ENCODE measurements at places on chromosomes 12 and 14.

GRCh38 chr12:117662620-117663395 is 301.4 kb upstream of the NOS1 start:
- no peak for DNase-seq

DNA sequence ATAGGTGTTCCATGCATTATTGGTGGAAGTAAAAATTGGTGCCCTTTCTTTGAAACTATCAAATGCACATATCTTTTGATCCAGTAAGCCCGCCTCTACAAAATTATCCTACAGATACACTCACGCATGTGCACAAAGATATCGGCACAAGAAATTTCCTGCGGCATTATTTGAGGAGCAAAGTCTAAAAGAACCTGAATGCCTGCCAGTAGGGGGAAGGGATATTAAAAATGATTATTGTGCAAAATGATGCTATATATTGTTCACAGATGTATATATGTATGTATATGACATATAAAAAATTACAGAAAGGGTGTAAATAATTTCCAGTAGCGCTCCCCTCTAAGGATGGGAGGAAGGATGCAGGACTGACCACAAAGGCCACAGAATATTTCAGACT is 24.7 kb upstream of the ADIPOR2 start:
- DNase-seq: no peak

- DNase-seq: no peak
Measured at GRCh38 chr12:91327131-91327530, 144.5 kb upstream of the DCN start.

GRCh38 chr14:68962681-68963080 is 16.4 kb downstream of the ACTN1 start:
- no peak for DNase-seq

GRCh38 chr12:52523824-52524223 is 3.6 kb upstream of the KRT5 start:
- peak; percentile 5 for DNase-seq

DNA sequence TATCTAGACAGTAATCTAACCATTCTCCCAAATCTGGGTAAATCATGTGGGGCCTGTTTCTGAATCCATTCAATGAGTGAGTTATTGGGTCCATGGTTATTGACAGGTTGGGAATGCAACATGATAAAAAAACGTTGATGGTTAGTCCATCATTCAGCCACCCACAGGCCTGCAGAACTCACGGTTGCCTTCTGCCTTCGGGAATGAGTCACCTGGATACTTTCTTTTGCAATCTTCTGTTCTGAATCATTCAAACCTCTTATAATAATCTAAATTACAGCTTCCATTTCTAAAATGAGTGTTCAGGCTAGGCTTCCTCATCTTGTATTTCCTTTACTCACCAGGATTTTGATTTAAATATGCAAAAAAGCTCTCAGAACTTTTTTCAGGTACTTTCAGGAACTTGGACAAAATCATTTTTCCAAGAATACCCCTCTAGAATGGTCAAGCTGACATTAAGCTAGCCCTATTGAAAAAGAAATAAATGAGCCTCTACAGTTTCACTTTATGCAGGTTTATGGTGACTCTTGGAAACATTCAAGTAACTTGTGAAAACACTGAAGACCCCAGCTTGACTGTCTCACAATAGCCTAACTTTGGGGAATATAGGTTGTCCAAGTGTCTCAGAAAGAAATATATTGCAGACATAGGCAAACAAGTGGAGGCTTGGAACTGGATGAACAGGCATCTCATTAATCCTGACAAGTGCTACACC is 94.4 kb downstream of the KCNK10 start:
- DNase-seq: no peak

DNA sequence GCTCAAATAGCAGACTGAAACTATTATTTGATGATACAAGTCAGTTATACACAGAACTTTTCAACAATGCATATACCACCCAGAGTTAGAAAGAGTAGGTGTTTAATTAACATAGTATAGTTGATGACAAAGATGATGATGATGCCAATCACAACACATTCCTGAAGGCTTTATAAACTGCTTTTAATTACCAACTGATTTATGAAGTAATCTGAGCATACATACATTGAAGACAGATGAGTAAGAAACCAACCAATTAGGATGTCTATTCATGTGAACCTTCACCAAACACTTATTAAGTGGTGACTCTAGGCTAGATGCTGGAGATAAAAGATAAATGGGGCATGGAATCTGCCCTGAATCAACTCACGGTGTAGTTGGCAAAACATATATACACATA is 600.9 kb upstream of the FLRT2 start:
- DNase-seq: no peak

GRCh38 chr14:79044894-79045624 is 874.9 kb downstream of the NRXN3 start:
- DNase-seq: no peak

DNA sequence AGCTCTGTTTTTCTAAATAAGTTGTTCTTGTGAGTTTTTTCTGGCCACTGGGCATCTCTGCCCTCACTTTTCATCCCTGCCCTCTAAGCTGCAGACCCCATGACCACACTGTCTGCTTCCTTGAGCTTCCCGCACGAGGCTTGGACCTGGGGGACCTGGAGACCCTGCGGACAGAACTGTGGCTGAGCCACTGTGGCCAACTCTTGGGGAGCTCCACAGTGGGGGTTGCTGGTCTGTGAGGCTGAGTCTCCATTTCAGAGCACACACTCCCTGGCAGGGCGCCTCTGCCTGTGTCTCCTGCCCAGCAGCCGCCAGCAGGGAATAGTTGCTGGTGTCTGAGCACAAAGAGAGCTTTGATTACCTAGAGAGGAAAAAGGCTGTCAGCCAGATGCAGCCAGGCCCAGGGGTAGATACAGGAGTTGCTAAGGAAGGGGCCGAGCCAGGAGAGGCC is 13.1 kb upstream of the RIN3 start:
- DNase-seq: no peak

- peak; percentile 92 for DNase-seq
Measured at GRCh38 chr12:108633534-108634248, at the start of gene SELPLG. TSS of gene SELPLG (minus strand) at chr12:108633894. CDS start at chr12:108624307, 9,587 bp downstream.

- no peak for DNase-seq
Measured at GRCh38 chr12:49932533-49933130, 17.9 kb upstream of the AQP2 start.

GRCh38 chr12:115973066-115973465 is 304.4 kb downstream of the MED13L start:
- no peak for DNase-seq

GRCh38 chr12:6198985-6199530 is 1.1 kb upstream of the CD9 start:
- no peak for DNase-seq

- DNase-seq: no peak
Measured at GRCh38 chr14:95544588-95544987, 9.7 kb downstream of the GLRX5 start.

DNA sequence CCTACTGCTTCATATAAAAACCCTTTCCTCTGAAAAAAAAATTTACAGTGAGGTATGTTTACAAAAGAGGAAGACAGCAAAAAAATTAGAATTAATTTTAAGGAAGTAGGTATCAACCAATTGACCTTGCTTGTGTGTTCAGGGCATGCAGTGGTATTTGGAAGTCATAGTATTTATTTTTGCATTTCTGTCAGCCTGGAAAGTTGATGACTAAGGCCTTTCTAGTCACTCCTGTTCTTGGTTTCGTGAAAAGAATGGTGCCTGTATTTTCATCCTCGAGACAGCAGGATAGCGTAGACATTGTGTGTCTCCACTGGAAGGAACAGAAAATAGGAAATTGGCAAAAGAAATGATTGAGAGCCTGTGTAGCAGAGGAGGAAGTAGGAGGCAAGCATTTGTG is 24.5 kb downstream of the SLC16A7 start:
- DNase-seq: no peak

- no peak for DNase-seq
Measured at GRCh38 chr12:3305904-3306619, 184.9 kb upstream of the PRMT8 start.

GRCh38 chr14:71078500-71078899 is 171.2 kb downstream of the PCNX1 start:
- no peak for DNase-seq

DNA sequence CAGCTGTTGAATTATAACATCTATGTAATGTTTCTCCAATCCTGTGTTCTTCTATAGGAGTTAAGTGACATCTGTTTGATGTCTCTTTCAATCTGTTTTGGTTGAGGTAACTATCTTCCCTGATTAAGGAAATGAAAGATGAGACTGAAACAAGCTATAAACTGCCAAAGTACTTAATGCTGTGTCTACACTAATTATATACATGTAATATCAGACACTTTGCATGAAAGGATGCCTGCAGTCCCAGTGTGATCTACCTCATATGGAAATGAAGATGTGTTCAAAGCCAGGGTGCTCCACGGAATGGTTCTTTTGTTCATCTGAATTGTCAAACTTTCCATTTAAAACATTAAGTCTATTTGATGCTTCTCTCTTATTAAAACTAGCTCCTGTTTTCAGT is 958.3 kb downstream of the GALC start:
- DNase-seq: no peak

GRCh38 chr14:68633131-68633991 is 159.5 kb downstream of the ZFP36L1 start:
- no peak for DNase-seq

DNA sequence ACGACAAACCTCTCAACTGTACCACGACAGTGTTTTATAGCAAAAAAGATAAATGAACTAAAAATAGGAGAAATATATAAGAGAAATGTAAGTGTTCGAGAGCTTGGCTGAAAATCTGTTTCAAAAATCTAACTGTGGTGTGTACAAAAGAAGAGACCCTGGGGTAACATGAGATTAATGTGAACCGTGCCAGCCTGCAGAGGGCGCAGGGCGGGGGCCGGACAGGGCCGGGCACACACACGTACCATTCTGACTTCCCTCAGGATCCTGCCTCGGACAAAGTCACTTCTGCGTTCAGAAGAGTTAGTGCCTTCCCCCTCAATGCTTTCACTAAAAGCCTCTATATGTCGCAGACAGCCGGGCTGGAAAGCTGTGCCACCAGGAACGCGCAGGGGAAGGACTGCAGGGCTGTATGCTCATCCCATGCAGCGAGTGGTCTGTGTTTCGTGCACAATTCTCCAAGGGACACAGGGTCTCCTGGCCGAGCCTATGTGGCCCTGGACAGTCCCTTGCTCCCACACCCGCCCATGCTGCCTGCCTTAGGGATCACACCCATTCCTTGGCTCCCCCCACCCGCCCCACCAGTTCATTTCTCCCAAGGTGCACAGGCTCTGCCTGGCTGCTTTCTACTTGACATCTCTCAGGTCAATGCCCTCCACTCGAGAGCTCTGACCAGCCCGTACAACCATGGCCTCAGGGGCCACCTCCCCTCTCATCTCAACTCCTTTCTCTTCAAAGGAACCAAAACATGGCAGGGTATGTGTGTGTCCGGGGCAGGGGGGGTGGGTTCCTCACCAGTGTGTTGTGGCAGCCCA is 8.5 kb downstream of the CDCA4 start:
- DNase-seq: no peak

DNA sequence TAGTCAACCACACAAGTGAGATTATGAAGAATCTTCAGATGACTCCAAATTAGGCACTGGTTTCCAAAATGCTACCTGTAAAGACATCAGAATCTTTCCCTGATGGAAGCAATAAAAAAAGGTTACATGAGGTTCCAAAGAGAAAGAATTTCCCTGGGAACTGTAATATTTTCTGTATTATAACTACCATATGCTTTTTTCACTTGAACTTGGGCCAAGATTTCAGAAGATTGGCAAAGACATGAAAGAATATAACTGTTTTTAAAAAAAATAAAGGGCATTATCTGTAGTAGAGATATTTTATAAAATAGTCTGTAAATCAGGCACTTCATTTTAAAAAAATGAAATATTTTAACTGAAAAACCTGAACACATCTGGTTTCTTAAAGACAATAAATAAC is 12.9 kb downstream of the HECTD1 start:
- no peak for DNase-seq

GRCh38 chr12:62613081-62613480 is 146.5 kb downstream of the MON2 start:
- DNase-seq: no peak

DNA sequence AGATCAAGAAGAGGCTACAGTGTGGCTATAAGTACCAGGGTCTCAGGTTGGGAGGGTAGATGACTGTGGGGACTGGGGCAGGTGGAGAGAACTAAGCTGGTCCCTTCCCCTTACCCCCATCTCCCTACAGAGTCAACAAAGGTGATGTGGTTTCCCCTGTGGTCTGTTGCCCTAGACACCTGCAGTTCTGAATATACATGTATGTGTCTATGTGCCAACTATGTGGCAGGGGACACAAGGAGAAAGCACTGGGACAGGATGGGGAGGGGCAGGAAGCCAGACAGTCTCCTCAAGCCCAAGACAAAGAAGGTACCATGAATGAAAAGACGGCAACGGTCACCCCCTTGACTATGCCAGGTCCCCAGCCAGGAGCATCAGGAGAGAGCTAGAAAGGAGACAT is 4.5 kb upstream of the HDAC7 start:
- peak; percentile 59 for DNase-seq

DNA sequence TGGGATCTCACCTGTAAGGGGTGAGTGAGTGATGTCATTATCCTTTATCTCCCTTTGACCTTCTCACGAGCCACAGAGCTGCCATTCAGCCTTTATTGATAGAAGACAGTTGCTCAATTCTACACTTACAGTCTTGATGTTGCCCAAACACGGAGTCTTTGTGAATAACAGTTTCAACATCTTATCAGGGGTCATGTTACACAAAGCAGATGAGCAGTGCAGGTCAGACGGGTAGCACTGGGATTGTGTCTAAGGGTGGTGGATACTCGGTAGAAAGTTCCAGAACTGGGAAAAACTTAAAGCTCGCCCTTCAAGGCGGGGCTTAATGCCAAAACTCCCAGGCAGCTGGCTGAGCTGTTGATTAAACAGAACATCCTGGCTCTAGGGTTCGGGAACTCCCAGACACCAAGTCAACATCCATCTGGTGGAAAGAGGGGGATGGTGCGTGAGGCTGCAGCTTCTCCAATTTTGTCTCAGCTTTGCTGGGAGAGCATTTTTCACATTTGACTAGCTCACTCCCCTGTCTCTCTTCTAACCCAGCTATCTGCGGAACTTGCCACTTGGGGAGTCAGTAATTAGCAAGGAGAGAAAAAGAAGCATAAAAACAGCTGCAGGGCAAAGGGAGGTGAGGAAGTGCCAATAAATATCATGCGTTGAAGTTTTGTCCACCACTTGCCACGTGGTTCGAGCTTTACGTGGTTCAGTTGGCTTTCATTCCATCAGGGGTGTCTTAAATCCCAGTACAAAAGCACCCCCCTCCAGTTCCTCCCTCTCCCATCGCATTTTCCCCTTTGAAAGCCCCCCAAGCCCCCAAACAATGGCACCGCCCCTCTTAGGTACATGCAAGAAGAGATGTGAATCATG is 31.0 kb downstream of the FOXN4 start:
- no peak for DNase-seq

DNA sequence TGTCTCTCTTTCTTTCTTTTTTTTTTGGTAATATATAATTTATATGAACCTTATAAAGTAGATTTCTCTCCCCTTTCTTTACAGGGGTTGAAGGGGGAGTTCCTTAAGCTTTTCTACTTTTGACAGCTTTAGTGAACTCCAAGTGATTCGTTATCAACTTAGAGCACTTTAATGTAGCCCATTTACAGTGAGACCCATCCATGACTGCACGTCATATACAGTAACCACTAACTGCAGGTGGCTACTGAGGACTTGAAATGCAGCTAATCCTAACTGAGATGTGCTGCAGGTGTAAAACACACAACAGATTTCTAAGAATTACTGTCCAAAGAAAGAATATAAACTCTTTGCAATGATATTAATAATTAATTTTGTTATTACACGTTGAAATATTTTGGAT is 582 bp downstream of the LRRIQ1 start:
- DNase-seq: no peak

All from activated CD8-positive, alpha-beta T cell treated with anti-CD3 and anti-CD28 coated beads, Interleukin-2, amount 10 ng/mL, durations not matched to agents 7 days and 5 days (primary cell).